Smooth muscle cell of the coronary artery (primary cell): ENCODE measurements at places on chromosomes 6 and 20. TPM values are rescaled to one million over a fixed set of nuclear protein-coding genes. Genes with fewer than 3 reads are reported as not detected.

BTNL2 gene
- 0.12 TPM in 1 of 2 replicates, not detected in the other for total RNA-seq

RFX6 gene
- not detected in 2 replicates for total RNA-seq

IL17F gene
- total RNA-seq, result not detected in 2 replicates

ANKRD66 gene
- total RNA-seq, result not detected in 2 replicates

TFAP2C gene
- total RNA-seq, result 1.8 TPM in 1 of 2 replicates, not detected in the other

ADGRB3 gene
- under 0.01 TPM in 1 of 2 replicates, not detected in the other for total RNA-seq

TNXB gene
- 1.1 and 55.9 TPM in 2 replicates for total RNA-seq
